T-helper 2 cell treated with Interferon-gamma antibody and Interleukin-4, amounts not matched to agents 5 μg/mL and 100 μg/mL, for 36 hours (primary cell): ENCODE measurements at places on chromosomes 6 and 20.

DNA sequence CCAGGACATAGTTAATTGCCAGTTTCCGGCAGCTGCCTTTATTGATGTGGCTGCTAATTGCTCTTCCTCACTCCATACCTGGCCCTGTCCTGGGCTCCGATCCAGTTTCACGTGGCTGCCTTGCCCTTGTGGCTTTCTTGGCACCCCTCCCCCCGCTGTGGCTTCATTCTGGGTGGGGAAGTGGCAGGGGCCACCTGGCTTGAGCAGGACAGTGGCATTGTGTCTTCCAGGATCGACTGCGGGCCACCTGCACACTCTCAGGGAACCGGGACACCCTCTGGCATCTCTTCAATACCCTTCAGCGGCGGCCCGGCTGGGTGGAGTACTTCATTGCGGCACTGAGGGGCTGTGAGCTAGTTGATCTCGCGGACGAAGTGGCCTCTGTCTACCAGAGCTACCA is 10.8 kb downstream of the MAVS start:
- H3K27ac ChIP-seq = no peak overlapping the region
- peaks cover 41% of the 10 kb centered on the region for H3K36me3 ChIP-seq
- no peak for DNase-seq

- no peak overlapping the region for H3K27ac ChIP-seq
- peaks cover 5% of the 10 kb centered on the region for H3K27me3 ChIP-seq
- H3K4me3 ChIP-seq = no peak overlapping the region
These were observed 14.4 kb downstream of the SLC22A3 start for GRCh38 chr6:160362556-160362955.

DNA sequence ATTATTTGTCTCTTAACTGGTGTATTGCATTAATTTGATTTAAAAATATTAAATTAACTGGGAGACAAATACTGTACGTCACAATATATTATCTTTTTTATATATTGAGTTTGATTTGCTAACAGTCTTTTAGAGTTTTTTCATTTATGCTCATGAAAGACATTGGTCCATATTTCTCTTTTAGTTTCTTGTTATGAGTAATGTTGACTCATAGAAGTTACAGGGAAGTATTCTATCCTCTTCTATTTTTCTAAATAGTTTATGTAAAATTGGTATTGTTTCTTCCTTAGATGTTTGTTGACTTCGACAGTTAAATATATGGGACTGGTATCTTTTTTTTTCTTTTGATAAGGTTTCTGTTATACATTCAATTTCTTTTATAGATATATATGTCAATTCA is 1115.6 kb upstream of the CITED2 start:
- no peaks in the 10 kb centered on the region for H3K4me1 ChIP-seq
- H3K27me3 ChIP-seq = no peaks in the 10 kb centered on the region
- no peak for DNase-seq

DNA sequence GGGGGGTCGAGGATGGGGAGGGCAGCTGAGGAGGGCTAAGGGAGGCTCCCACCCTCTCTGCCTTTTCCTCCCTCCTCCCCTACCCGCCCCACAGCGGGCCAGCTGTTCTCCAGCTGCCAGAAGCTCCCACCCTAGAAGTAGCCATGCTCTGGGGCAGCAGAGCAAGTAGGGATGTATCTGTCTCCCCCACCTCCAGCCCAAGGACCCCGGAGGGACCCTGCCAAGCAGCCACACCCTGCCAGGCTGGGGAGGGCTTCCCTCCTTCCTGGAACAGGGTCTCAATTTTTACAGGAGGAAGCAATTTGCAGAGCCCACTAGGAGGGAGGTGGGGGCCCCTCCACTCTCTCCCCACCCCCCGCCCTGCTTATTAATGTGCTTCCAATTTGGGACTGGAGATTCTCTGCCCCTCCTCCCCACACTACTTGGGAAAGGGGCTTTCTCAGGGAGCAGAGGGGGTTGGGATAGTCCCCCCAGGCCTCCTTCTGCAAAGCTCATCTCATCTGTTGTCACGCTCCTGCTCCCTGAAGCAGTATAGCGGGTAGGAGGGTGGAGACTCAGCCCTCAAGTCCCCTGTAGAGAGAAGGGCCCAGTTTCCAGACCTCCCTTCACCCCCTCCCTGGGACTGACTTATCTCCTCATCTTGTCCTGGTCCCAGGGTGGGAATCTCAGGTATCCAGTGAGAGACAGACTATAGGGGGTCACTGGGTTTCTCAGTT is 4.5 kb downstream of the TEAD3 start:
- no peak overlapping the region for H3K4me3 ChIP-seq
- no peak overlapping the region for H3K27ac ChIP-seq
- H3K4me1 ChIP-seq = peaks cover 10% of the 10 kb centered on the region
- peaks cover 18% of the 10 kb centered on the region for H3K27me3 ChIP-seq
- no peak for DNase-seq

DNA sequence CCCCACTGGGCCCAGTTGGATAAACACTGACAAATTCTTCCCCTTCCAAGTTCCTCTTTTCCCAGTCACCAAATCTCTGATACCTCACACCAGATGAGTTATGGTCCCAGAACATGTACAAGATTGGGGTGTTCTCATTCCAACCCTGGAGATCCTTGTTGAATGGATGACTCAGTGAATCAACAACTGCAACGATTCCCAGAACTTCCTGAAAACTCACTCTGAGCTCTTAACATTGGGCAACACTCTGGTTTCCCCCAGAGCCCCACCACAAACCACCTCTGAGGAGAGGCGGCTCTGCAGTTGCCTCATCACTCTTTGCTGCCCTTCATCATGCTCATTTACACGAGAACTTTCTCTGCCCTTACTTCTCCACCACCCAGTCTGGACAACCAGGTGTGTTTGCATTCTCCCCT is 115.2 kb downstream of the MRPL14 start:
- no peak overlapping the region for H3K27ac ChIP-seq
- H3K36me3 ChIP-seq = no peaks in the 10 kb centered on the region
- DNase-seq = no peak
- H3K4me1 ChIP-seq = no peaks in the 10 kb centered on the region
- H3K27me3 ChIP-seq = peaks cover 9% of the 10 kb centered on the region
- no peak overlapping the region for H3K4me3 ChIP-seq

- H3K4me3 ChIP-seq = no peak overlapping the region
- H3K4me1 ChIP-seq = peaks cover under 1% of the 10 kb centered on the region
- H3K27ac ChIP-seq = no peak overlapping the region
- DNase-seq = no peak
These were observed 6.4 kb downstream of the EYA4 start for GRCh38 chr6:133247581-133247980.

DNA sequence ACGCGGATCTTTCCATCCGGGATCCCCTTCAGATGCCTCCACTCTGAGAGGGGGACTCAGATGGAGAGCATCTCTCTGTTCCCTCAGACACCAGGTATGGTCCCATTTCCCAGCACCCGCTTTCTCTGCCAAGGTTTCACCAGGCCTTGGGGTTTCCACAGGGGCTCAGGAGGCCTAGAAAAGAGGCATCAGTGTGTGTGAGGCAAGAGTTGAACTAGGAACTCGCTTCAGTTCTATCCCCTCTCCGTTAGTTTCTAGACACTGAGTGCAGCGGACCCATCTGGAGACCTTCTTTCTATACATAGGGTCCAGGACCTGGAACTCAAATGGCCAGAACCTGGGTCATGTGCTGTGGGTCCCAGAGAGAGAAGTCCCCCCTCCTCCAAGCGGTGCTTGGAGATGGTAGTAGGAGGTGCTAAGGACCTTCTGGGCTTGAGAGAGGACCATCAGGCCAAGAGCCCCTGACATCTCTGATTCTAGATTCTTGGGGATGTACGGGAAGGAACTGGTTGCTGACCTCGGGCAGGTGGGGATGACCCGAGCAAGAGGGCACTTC is 2.1 kb downstream of the SLC12A5 start:
- H3K4me1 ChIP-seq = no peaks in the 10 kb centered on the region
- peaks cover 39% of the 10 kb centered on the region for H3K27me3 ChIP-seq
- no peak overlapping the region for H3K27ac ChIP-seq
- peaks cover 1% of the 10 kb centered on the region for H3K36me3 ChIP-seq
- DNase-seq = no peak

- no peaks in the 10 kb centered on the region for H3K4me1 ChIP-seq
- no peaks in the 10 kb centered on the region for H3K36me3 ChIP-seq
- H3K4me3 ChIP-seq = no peak overlapping the region
- peaks cover 5% of the 10 kb centered on the region for H3K27me3 ChIP-seq
- DNase-seq = no peak
- no peak overlapping the region for H3K27ac ChIP-seq
These were observed 44.8 kb upstream of the CTNNBL1 start for GRCh38 chr20:37649017-37649416.

DNA sequence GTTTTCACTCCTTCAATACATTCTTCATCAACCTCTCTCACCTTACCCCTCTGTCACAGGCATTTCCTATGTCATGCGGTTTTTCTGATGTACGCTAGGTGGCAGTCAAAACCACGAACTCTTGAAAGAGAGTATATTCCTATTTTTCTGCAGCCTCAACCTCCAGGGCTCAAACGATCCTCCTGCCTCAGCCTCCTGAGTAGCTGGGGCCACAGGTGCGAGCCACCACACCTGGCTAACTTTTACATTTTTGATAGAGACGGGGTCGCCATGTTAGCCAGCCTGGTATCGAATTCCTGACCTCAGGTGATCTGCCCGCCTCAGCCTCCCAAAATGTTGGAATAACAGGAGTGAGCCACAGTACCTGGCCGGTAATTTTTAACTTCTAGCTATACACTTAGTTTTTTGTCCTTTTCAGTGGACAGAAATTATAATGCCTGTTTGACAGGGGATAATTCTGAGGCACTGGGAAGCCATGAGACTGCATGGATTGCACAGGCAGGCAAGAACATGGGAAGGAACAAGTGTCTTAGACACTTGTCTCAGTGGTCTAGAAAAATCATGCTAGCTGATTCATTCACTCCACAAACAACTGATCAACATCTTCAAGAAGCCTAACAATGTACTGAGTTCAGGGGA is 22.5 kb upstream of the HFE start:
- H3K27ac ChIP-seq = no peak overlapping the region
- H3K4me1 ChIP-seq = peaks cover 15% of the 10 kb centered on the region
- no peak for DNase-seq
- no peaks in the 10 kb centered on the region for H3K36me3 ChIP-seq

DNA sequence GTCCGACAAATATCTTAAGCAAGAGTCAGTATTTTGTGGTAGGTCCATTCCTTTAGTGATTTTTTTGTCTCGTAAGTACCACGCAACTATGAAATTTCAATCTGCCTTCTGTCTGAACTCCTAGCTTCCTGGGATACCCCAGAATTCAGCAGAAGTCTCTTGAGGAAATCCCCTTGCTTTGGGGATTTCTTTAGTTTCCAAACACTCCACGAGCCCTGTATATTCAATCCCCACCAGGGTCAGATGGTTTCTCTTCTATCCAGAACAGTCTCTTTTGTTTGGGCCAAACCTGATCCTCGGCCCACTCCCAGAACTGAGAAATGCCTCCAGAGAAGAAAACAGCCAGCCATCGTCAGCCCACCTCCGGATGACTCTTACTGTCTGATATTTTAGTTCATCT is 113.0 kb downstream of the CHD6 start:
- no peak overlapping the region for H3K27ac ChIP-seq
- no peaks in the 10 kb centered on the region for H3K27me3 ChIP-seq
- no peak for DNase-seq
- peaks cover 5% of the 10 kb centered on the region for H3K4me1 ChIP-seq
- no peak overlapping the region for H3K4me3 ChIP-seq

GRCh38 chr6:112249489-112249888 is 4.9 kb downstream of the LAMA4 start:
- peaks cover 7% of the 10 kb centered on the region for H3K4me1 ChIP-seq
- no peak for DNase-seq
- no peaks in the 10 kb centered on the region for H3K36me3 ChIP-seq
- H3K27me3 ChIP-seq = peaks cover 72% of the 10 kb centered on the region

GRCh38 chr6:81138236-81138635 is 614.2 kb downstream of the TENT5A start:
- H3K27me3 ChIP-seq = no peaks in the 10 kb centered on the region
- H3K4me3 ChIP-seq = no peak overlapping the region
- no peak for DNase-seq
- no peak overlapping the region for H3K27ac ChIP-seq

- H3K4me3 ChIP-seq = peak overlapping the region; percentile 42
- H3K27me3 ChIP-seq = no peaks in the 10 kb centered on the region
- H3K4me1 ChIP-seq = peaks cover 51% of the 10 kb centered on the region
- peak overlapping the region; percentile 86 for H3K27ac ChIP-seq
- peaks cover 14% of the 10 kb centered on the region for H3K36me3 ChIP-seq
These were observed 24.0 kb downstream of the FGD2 start for GRCh38 chr6:37029249-37029971.

- no peak overlapping the region for H3K4me3 ChIP-seq
- peaks cover 15% of the 10 kb centered on the region for H3K4me1 ChIP-seq
- peaks cover 1% of the 10 kb centered on the region for H3K36me3 ChIP-seq
- peaks cover 10% of the 10 kb centered on the region for H3K27me3 ChIP-seq
- no peak for DNase-seq
- no peak overlapping the region for H3K27ac ChIP-seq
These were observed 267.9 kb upstream of the CITED2 start for GRCh38 chr6:139642346-139642745.

GRCh38 chr6:82691997-82692396 is 328.4 kb downstream of the TPBG start:
- no peaks in the 10 kb centered on the region for H3K27me3 ChIP-seq
- H3K27ac ChIP-seq = no peak overlapping the region
- no peak overlapping the region for H3K4me3 ChIP-seq
- no peaks in the 10 kb centered on the region for H3K36me3 ChIP-seq

GRCh38 chr6:130307752-130308361 is 58.0 kb upstream of the TMEM200A start:
- no peaks in the 10 kb centered on the region for H3K36me3 ChIP-seq
- DNase-seq = no peak
- peaks cover 7% of the 10 kb centered on the region for H3K4me1 ChIP-seq
- H3K27me3 ChIP-seq = peaks cover 6% of the 10 kb centered on the region
- H3K4me3 ChIP-seq = no peak overlapping the region

DNA sequence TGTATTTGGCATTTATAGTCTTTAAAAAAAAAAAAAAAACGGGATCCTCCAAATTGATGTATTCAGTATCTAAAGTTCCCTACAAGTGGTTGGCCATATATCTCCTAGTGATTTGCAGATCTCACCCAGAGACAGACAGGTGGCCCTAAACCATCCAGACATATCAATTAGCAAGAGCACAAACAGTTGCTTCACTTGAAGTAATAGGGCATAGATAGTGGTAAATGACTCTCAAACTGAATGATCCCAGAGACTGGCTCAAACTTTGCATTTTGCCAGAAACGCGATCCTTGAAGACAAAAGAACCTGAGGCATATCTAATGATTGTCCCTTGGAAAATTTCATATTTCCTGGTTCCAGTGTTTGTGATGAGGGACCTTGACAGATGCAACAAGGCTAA is 54.6 kb downstream of the HMGCLL1 start:
- DNase-seq = no peak
- H3K4me3 ChIP-seq = no peak overlapping the region
- H3K27ac ChIP-seq = no peak overlapping the region
- no peaks in the 10 kb centered on the region for H3K27me3 ChIP-seq
- H3K4me1 ChIP-seq = no peaks in the 10 kb centered on the region

DNA sequence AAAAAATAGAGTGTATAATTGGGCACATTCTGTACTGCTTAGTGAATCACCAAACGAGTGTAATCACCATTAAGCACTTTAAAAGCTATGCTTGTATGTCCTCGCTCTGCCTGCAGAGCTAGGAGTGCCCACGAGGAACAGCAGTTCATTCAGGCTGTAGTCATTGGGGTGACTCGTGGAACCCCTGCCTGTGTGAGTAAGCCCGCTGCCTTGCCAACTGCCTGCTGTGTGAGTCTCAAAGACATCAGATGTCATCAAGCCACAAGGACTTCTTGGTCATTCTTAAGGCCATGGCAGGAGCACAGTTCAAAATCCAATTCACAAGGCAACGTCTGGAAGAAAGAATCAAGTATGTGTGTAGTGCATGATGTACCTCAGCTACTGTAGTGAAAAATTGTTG is 60.4 kb downstream of the FOXO3 start:
- no peak for DNase-seq
- no peak overlapping the region for H3K4me3 ChIP-seq
- H3K4me1 ChIP-seq = peaks cover 2% of the 10 kb centered on the region
